Stimulated activated CD8-positive, alpha-beta memory T cell treated with anti-CD3 and anti-CD28 coated beads, Interleukin-15, amount 100 ng/mL, for 4 hours (primary cell): ENCODE measurements at places on chromosomes 1 and 21.

DNA sequence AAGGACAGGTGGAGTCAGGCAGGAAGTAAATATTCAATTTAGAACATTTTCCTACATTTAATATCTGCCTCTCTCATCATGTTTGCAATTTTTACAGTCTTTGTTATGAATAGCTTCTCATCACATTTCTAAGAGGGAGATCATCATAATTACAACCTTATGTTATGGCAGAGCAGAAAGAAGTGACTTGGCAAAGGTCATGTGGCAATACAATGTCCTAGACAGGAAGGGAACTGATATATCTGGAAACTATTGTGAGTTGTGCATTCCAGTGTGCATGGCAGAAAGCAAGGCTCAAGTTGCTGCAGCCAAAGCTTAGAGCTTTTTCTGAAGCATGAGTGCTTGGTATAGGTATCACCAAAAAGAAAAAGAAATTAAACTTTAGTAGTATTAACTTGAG, 43.8 kb upstream of the PRRX1 start:
- no peak for DNase-seq

- no peak for DNase-seq
Observed at GRCh38 chr1:8412183-8412831, 94.4 kb downstream of the SLC45A1 start.

DNA sequence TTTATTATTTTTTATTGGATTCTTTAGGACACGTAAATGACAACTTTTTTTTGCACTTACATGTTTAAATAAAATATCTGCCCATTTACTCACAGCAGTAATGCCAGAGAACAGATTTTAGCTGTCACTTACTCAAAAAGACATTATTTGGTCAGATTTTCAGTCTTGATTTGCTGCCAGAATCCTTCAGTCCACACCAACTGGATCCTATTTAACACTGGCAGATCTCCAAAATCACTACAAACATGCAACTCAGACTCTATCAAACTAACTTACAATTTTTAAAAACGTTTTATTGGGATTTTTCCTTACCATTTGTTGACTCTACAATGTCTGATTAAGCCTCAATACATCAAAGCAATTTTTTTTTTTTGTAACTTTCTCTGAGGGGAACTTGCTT, 11.1 kb downstream of the ATP6V1G3 start:
- DNase-seq, result no peak

GRCh38 chr1:8382608-8383505, 64.9 kb downstream of the SLC45A1 start:
- no peak for DNase-seq

GRCh38 chr21:34852448-34852847, 183.7 kb downstream of the CLIC6 start:
- DNase-seq, result no peak

GRCh38 chr1:19599810-19600209, 44.3 kb upstream of the NBL1 start:
- DNase-seq, result no peak

- no peak for DNase-seq
Observed at GRCh38 chr1:182829285-182829932, 9.7 kb upstream of the DHX9 start.

- DNase-seq, result no peak
Observed at GRCh38 chr1:93686504-93687250, 5.0 kb upstream of the BCAR3 start.

DNA sequence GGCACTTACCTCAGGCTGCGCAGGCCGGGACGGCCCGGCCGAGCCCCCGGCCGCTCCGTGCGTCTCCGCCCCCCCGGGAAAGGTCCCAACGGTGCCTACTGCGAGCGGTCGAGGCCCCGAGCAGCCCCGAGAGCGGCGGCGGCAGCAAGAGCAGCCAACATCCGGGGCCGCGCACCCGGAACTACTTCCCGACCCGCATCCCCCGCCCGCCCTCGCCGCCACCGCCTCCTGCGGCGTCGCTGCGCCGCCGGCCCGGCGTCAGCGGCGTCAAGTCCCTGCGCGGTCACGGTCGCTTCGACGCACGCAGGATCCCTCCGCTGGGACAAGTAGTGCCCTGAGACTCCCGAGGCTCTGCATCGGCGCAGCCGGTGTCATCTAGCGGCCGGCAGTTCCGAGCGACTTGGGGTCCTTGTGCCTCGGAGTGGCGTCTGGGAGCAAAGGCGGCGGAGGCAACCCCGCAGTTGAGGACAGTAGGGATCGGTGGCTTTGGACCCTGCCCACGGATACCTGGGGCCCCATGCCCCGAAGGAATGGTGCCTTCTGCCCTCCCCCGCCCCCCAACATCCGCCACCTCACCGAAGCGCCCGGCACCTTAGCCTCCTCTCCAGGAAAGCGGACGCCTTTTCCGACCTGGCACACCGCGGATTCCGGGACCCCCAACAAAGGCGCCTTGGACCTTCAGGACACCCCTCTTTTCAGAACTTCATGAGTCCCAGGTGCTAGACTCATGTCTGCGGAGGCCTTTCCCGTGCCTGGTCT, at the start of gene FOXJ3:
Gene FOXJ3 (minus strand): TSS at position 186 of the 759 bp plus-strand sequence. CDS start 24,142 bp downstream, outside the sequence.
- peak; percentile 86 for DNase-seq

DNA sequence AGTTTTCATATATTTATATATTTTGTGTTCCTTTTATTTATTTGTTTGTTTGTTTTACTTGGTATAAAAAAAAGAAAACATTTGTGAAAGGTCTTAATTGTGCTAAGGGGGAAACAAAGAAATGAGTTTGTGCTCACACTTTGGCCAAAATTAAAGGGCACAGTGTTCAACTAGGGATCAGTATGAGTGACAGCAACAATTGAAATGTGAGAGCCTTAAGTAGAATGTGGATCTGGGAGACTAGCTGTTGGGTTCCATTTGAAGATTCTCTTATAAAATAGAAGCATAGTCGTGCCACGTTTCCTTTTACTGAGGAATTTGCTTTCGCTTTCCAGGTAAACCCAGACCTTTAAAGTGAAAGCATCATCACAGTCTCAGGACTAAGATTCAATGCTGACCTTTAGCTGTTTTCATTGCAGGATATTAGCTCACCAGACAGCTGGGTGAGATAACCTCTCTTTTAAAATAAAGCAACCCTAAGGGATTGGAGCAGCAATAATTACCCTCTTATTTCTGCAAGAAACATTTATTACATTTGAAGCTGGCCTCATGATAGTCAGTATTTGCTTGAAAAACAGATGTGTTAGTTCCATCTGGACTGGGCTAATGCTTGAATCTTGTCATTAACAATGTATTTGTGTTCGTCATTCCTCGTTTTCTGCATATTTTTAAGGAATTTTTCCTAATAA, 37.1 kb upstream of the CD55 start:
- no peak for DNase-seq

DNA sequence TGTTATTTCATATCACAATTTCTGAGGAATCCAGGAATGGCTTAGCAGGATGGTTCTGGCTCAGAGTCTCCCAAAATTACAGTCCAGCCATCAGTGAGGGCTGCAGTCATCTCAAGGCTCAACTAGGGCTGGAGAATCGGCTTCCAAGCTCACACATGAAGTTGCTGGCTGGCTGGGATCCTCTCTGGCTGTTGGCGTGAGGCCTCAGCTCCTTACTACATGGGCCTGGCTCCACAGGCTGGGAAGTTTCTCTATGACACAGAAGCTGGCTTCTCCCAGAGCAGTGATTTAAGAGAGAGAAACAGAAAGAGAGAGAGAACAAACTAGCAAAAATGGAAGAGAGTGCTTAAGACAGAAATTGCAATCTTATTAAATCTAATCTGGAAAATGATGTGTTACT, 38.8 kb upstream of the RGS8 start:
- no peak for DNase-seq

DNA sequence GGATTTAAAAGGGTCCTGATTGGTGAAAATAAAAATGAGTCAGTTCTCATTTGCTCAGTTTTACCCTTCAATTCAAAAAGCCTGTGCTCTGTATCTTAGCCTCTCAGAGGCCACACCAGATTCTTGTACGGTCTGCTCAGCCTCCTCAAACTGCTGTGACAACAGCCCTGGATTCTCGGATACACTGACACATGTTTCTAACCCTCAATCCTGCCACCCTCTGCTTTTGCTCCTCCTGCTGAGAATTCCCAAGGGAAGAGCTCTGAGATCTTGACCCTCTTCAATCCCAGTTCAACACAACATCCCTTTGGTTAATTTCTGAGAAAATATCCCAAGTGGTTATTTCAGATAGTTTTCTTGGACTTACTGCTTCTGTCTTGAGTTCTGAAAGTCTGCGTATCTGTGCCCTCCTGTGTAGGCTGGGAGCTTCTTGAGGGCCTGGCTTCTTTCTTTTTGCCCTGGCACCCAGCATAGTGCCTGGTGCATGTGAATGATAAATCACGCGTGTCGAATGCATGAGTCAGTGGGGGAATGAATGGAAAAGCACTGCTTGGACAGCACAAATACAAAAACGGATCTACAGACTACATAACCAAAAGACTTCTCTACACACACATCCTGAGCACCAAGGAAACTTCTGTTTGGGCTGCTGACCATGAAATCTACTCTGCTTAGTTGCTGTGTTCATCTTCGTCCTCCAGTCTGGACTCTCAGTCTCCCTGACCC, 24.5 kb downstream of the IRF2BP2 start:
- no peak for DNase-seq

- DNase-seq, result no peak
Observed at GRCh38 chr21:26112127-26112742, 58.3 kb downstream of the APP start.

- no peak for DNase-seq
Observed at GRCh38 chr1:43844114-43844513, 89.5 kb upstream of the ARTN start.

GRCh38 chr1:211832661-211833060, 2.1 kb upstream of the LPGAT1 start:
- DNase-seq, result no peak

GRCh38 chr1:96466842-96467241, 254.7 kb upstream of the PTBP2 start:
- DNase-seq, result no peak

- DNase-seq, result no peak
Observed at GRCh38 chr1:172185211-172185610, 235.3 kb upstream of the C1orf105 start.

DNA sequence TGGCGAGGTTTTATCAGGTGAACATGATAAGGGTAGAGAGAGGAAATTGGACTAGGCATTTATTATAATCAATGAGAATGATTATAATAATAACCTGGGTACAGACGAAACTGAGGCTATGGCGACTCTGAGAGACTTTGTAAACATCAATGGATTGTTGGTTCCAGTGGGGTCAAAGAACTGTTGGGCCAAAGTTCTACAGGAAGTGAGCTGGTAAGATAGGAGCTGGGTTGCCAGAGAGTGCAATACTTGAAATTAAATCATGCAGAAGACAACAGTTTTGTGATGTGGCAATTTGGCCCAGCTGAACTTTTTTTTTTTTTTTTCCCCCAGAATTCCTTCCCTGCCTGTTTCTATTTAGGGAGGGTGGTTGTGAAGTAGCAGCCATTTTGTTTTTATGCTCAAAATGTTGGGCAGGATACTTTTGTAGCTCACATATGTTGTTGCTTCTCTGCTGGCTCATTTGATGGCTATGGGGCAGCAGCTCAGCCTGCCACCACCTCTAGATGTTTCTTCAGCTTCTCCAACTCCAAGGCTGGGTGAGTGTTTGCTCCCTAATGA, 286.5 kb upstream of the B3GALT2 start:
- DNase-seq, result no peak

GRCh38 chr1:47024141-47024801, 802 bp downstream of the CYP4X1 start:
- no peak for DNase-seq

GRCh38 chr1:7299994-7300393, 471.1 kb upstream of the VAMP3 start:
- no peak for DNase-seq

- no peak for DNase-seq
Observed at GRCh38 chr21:27694667-27695066, 727.8 kb upstream of the ADAMTS5 start.

DNA sequence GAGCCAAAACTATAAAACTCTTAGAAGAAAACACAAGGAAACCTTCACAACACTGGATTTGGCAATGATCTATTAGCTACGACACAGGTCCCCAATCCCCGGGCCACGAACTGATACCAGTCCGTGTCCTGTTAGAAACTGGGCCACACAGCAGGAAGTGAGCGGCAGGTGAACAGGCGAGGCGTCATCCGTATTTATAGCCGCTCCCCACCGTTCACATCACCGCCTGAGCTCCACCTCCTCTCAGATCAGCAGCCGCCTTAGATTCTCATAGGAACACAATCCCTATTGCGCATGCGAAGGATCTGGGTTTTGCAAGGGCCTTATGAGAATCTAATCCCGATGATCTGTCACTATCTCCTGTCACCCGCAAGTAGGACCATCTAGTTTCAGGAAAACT, 11.9 kb downstream of the TFB2M start:
- DNase-seq, result no peak

DNA sequence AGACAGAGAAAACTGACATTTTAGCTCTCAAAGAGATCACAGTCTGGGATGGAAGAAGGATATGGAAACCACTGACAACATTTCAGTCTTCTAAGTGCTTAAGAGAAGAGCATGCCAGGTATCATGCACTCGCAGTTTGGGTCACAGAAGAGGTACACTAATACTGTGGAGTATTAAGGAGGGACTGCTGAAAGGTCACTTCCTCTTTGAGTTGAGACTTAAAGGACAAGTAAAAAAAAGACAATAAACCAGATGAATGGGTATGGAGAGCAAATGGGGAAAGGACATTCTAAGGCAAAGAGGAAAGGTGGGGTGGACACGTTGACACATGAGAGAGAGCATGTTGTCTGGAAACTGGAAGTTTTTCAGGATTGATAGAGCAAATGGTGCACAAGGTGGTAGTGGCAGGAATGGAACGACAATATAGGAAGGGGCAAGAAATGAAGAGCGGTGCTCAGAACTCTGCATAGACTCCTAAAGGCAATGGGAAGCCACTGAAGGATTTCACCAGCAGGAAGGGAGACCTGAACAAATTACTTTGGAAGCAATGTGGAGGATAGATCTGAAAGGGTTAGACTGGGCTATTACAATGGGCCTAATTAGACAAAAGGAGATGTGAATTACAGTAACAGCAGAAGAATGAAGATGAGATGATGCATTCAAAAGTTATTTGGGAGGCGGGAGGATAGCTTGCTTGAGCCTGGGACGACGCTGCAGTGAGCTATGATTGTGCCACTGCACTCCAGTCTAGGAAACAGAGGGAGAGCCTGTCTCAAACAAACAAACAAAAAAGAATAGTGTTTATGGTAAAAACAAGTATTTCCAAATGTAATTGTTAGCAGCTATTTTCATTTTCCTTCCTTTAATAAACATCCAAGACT, 11.1 kb downstream of the DIPK1A start:
- no peak for DNase-seq

- no peak for DNase-seq
Observed at GRCh38 chr1:172566196-172566997, 33.4 kb downstream of the SUCO start.

- DNase-seq, result no peak
Observed at GRCh38 chr1:232012773-232013386, 386.3 kb downstream of the DISC1 start.

- no peak for DNase-seq
Observed at GRCh38 chr1:50661626-50662025, 238.4 kb upstream of the DMRTA2 start.

DNA sequence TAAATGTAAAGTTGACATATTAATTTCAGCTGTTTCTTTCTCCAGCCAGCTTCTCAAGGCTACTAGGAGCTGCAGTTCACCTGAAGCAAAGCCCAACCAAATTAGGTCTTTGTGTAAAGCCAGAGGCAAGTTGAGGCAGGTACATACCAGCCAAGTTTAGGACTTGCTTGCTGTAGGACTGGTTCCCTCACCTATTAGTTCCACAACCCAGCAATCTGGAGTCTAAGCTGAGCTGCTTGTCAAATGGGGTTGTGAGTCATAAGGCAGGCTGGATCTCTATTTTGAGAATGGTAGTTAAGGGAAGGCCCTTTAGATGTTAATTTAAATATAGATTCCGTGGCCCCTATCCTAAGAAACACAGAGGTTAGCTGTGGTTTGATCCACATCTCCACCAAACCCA, 7.6 kb upstream of the FLG2 start:
- DNase-seq, result no peak

GRCh38 chr1:62493656-62494055, 56.8 kb downstream of the USP1 start:
- no peak for DNase-seq
